Tibial artery (tissue), 4 donors: ENCODE measurements at places on chromosomes 5 and 9.

DNA sequence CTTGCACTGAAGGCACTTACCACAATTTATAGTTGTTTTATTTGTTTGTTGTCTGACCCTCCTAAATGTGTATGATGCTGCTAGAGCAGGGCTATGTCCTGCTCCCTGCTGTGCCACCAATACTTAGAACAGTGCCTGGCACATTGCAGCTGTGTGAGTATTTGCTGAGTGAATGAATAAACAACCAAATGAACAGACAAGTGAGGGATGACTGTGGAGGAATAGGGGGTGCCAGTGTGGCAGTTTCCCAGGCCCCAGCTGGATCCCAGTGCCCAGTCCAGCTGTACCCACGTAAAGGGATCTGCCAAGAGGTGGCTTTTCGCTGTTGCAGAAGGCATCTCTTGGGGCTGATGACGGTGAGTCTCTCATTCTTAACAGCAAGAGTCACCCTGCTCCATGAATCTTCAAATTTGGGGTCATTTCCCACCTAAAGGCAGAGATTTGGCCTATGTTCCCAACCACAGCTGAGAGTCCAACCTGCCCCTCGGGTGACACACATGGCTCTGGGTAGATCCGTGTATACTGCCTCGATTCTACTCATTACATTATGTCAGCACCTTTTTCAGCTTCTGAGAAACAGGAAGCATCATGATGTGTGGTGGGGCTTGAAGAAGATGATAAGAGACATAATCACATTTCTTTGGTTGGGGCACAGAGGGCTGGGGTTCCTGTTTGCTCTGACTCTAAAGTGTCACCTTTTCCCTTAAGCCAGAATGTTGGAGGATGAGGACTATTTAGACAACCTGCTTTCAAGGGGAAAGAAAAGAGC is 14.3 kb downstream of the IL5 start:
- DNase-seq = no peak

DNA sequence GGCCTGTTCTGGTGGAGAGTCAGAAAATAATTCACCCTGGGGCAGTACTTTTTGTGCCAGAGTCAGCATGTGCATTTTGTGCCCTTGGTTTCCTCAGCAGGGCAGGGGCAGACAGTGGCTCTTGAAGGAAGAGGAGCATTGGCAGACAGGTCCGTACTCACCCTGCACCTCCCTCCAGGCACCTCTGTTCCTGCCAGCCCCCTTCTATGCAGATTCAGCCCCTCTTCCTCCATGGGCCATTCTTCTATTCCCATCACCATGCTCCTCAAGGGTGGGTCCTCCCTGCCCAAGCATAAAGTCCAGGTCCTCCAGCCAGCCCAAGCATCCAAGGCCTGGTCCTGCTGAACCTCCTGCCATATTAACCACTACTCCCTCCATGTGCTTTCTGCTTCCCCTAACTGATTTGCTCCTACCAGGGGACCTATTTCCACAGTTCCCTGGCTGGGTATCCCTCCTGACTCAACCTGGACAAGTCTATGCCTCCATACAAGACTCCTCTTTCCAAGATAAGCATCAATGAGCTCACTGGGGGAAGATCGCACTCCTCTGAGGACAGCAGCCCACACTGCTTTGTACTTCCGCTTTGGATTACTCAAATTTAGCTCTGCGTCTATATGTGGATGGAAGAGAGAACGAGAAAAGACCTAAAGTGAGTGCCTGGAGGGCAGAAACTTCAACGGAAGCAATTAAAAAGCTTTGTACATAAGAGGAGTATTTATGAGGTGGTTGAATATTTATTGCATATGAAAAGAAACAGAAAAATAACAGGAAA is 9.3 kb upstream of the ACSL6 start:
- no peak for DNase-seq

GRCh38 chr5:35922468-35922867 is 16.0 kb downstream of the CAPSL start:
- DNase-seq = no peak

DNA sequence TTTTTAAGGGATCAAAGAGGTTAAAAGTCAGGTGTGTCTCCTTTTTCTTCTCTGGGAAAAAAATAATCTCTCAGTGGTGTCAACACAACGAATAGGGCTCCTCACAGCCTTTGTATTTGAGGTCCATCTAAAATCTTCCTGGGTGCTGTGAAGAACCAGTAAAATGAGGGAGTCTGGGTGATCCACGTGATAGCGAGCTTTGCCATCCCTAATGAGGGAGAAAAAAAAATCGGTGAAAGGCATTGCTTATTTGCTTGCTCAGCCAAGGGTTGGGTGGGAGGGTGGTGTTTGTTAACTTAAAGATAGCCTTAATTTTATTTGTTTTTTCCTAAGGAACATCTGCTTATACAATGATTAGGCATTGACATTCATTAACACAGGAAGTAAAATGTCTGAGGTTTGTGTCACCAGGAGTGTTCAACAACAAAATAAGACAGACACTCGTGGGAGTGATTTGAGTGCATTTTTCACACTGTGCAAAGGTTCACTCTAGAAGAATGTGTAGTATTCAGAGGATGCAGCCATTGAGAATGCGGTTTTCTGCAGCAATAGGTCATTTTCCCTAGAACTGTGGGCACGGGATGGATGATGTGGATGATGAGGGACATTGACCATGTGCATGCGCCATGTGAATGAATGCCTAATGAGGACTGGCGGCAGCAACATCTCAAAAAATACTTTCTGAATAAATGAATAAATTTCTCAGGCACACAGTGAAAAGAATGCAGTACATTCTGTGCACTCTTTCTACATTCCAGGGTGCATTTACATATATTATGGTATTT is 369.5 kb downstream of the NTRK2 start:
- no peak for DNase-seq

GRCh38 chr9:124802426-124802825 is 25.5 kb downstream of the OLFML2A start:
- DNase-seq = no peak

GRCh38 chr5:139268364-139269202 is 25.0 kb upstream of the MATR3 start:
- DNase-seq = no peak

- DNase-seq = no peak
Observed at GRCh38 chr5:66362687-66363086, 218.6 kb downstream of the SREK1 start.

DNA sequence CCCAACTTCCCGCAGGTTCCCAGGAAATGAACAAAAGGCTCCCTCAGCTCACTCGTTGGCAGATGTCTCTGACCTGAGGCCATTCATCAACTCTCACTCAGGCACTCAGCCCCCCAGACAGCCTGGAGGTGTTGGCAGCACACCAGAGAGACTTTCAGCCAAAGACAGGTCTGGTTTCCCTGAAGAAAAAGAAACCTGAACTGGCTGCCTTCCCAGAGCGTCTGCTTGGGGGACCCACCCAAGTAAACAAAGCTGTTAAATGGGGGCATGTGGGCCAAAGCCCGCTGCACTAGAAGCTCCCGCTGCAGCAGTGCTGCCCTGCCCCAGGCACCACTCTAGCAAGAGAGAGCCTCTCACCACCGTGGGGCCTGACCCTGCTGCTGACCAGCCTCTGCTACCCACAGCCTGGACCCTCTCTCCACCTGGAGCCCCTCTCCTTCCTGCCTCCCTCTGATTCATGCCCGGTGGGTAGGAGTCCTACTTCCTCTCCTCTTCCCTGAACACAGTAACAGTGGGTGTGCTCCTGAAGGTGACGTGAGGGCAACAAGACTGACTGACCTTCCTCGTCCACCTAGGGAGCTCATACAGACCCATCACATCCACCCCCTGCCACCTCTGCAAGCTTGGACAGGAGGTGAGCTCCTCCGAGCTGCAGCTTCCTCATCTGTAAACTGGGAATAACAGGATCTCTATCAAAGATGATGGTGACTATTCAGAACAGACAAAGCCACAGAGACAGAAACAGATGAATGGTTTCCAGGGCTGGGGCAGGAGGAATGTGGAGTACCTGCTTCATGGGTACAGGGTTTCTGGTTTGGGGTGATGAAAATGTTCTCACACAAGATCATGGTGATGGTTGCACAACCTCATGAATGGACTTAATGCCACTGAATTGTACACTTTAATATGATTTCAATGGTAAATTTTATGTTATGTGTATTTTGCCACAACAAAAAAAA is 31.0 kb upstream of the GABRP start:
- no peak for DNase-seq

DNA sequence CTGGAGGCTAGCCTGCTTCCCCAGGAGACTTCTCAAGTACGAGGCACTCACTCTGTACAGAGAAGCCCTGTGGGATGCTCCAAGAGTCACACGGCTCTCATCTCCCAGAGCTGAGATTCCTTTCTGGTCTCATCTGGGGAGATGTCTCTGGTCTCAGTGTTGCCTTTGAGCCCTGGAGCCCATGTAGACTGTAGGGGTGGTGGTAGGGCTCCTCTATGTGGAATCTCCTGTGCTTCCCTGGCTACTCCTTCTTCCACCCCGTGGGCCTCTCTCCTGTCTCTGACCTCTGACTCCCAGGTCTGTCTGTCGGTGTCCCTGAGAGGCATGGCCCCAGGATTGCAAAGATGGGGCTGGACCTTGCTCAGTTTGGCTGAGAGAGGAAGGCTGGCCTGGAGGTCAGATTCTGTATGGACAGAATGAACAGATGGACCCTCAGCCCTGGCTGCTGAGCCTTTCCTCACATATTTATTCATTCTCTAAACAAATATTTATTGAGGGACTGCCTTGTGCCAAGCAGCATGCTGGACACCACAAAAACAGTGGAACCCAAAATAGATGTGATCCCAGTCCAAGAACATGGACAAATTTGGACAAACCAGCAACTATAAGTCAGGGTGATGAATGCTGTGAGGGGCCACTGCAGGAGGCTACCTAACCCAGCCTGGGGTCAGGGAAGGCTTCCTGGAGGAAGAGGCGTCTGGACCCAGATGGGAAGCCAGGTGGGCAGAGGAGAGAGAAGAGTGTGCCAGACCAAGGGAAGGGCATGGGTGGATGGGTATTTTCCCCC is 2.6 kb downstream of the CCL19 start:
- no peak for DNase-seq

GRCh38 chr9:74728176-74728575 is 159.5 kb downstream of the TRPM6 start:
- no peak for DNase-seq

GRCh38 chr5:124683917-124684555 is 62.4 kb downstream of the ZNF608 start:
- DNase-seq = no peak

DNA sequence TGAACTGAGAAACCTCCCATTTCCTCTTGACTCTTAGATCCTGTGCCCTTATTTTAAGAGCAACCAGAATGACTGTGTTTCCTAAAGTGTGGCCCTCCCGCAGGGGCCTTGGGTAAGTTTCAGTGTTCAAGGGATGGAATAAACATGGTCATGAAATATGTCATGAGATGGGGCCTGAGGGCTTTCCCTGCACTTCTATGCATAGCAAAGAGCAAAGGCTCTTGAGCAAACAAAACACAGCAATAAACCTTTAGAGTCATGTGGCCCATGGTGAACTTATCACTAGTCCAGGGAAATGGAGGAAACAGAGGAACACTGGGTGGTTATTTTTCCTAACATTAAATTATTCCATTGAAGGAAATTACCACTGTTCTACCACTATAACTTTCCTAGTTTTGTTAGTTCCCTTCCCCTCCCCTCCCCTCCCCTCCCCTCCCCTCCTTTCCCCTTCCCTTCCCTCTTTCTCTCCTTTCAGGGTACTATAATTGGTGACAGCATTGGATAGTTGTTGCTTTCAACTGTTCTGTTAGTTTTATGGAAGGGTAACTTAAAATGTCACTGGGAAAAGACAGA is 72.4 kb downstream of the CTSL start:
- no peak for DNase-seq

- peak; percentile 47 for DNase-seq
Observed at GRCh38 chr5:181131514-181131913, 545 bp upstream of the OR2V1 start.

GRCh38 chr9:114080773-114081440 is 2.8 kb upstream of the AMBP start:
- DNase-seq = no peak

GRCh38 chr5:79346420-79346824 is 110.5 kb downstream of the JMY start:
- DNase-seq = no peak

DNA sequence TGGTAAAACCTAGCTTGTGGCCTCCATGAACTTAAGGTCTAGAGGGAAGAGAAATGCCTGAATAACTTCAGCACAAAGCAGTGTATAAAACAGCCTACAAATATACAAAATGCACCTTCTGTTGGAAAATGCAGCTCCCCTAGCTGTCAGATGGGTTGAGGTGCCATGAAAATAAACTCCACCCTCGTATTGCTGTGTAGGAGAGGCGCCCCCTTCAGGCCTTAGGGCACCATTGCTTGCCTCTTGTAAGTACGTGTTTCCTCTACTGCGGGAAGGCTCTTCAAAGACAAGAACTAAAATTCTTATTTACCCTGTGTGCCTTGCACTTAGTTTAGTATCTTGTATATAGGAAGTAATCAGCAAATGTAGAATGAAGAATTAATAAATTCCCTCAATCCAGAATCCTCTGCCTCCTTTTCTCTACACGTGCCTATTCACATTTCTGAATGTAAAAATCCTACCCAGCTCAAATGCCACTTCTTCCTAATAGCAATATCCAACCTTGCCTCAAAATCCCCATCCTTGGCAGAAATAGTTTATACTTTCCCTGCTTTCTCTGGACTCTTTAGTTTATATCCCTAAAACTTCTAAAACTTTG is 393.7 kb upstream of the PDE4D start:
- DNase-seq = no peak

DNA sequence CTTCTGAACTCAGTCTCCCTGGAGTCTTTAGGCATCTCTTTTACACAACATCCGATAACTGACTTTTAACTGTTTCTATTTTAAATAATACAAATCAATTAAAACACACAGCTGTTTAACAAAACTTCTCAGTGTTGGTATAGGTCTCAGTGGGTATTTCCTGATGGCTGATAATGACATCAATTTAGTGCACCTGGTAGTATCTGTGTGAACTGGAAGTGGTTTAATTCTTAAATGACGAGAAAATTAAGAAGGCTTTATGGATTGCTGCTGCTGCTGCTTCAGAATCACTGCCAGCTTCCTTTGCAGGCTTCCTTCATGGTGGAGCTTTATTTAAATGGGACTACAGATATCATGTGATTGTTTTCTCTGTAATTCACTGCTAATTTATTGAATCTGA is 92.3 kb downstream of the RPS23 start:
- DNase-seq = no peak

- no peak for DNase-seq
Observed at GRCh38 chr5:149019679-149020078, 43.2 kb downstream of the SH3TC2 start.

- DNase-seq = no peak
Observed at GRCh38 chr5:126138281-126138931, 284.8 kb upstream of the GRAMD2B start.
